ENCODE measurements at places on chromosomes 2 and 18.
A peak's percentile ranks its signal among the peaks of the same experiment; 100 is the strongest.

GRCh38 chr18:23998820-23999219 is 15.7 kb upstream of the TTC39C start:
- no peak for DNase-seq

GRCh38 chr18:50559752-50560680 is at the start of gene MAPK4:
Gene MAPK4, plus strand, starts transcription at chr18:50560087. Its CDS starts 103,872 bp downstream, at chr18:50663959.
- peak; percentile 4 for DNase-seq

DNA sequence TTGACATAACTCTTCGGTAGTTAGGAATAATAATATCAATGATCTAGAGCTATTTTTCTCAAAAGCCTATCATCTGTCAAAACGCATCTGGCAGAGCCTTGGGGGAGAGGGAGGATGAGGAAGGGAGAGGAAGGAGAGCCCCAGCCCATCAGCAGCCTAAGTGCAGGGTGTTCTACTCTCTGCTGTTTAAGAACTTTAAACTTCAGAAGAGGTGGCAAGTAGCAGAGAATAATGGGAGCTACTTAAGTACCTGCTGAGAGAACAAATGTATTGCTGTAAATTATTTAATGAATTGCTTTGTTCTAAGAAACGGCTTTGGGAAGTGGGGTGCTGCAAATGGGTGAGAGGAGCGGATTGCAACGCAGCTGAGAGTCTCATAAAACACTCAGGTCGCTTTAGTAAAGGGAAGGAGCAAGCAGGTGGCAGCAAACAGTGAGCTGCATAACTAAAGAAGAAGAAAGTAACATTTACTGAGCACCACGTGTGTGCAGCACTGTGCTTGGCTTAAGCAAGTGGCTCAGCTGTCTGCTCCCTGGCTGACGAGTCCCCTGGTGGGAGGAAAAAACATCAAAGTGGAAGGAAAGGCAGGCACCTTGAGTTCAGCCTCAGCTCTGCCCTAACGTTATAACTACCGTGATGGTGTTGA is 26.3 kb upstream of the SH3RF3 start:
- DNase-seq = no peak

GRCh38 chr2:34159901-34160300 is 560.8 kb upstream of the FAM98A start:
- no peak for DNase-seq

GRCh38 chr2:17857021-17857420 is 21.4 kb upstream of the KCNS3 start:
- DNase-seq = no peak

DNA sequence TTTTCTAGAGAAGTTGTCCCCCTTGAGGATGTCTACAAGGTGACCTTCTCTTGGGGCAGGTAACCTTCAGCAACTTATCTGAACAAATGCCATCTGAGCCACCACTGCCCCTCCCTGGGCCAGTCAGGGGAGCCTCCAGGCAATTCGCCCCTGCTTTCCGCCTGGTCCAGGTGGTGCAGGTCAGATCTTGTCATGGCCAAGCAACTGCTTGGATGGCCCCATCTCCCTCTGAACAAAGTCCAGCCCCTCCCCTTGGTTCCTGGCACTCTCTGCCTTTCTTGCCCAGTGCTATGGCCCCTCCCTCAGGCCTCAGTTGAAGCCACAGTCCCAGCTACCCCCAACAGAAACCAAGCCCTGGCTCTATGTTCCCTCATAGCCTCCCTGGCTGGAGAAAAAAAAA is 138.7 kb downstream of the ALPK2 start:
- DNase-seq = no peak

- peak; percentile 18 for DNase-seq
Measured at GRCh38 chr2:95530734-95531133, 46.2 kb upstream of the TRIM43B start.

GRCh38 chr2:26526105-26526504 is 48.2 kb upstream of the OTOF start:
- no peak for DNase-seq
